ENCODE measurements at places on chromosomes 3 and 15.
A peak's percentile ranks its signal among the peaks of the same experiment; 100 is the strongest.

GRCh38 chr3:41304593-41304992 is 105.3 kb downstream of the CTNNB1 start:
- no peak for DNase-seq

- no peak for DNase-seq
Observed at GRCh38 chr3:131328721-131329120, 52.9 kb upstream of the NUDT16 start.

GRCh38 chr3:133506215-133506901 is 67.1 kb upstream of the CDV3 start:
- peak; percentile 61 for DNase-seq

DNA sequence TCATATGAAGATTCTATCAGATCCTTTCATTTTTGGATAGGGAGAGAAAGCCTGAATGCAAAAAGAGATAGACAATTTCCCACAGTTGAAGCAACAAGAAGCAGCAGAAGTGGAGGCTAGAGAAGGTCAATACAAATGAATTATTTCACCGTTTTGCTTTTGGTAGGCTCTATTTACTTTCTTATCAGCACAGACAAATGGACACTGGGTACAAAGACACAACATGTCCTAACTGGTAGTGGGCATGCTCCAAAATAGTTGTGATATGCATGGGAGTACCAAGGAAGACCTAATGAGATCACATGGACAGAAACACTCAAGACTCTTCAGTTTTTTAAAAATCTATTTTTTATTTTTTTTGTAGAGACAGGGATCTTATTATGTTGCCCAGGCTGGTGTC is 99.4 kb downstream of the XRN1 start:
- no peak for DNase-seq

GRCh38 chr15:66654361-66654738 is 47.7 kb upstream of the SMAD6 start:
- no peak for DNase-seq

DNA sequence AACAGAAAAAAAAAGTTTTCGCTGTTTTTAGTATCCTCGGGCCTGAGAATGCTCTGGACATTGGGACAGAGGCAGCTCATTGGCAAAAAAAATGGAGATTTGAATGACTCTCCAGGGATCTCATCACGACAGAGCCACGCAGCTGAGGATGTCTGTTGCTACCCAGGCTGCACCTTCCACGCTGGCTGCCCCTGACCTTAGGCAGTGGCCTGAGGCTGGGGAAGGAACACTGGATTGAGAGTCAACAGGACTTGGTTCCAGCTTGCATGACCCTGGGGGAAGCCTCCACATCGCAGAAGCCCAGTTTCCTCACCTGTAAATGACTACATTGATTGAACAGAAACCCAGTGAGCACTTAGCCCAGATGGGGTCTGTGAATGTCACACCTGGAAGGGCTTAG is 8.7 kb upstream of the ACSBG1 start:
- no peak for DNase-seq

- no peak for DNase-seq
Observed at GRCh38 chr3:31300456-31301443, 232.0 kb upstream of the STT3B start.

DNA sequence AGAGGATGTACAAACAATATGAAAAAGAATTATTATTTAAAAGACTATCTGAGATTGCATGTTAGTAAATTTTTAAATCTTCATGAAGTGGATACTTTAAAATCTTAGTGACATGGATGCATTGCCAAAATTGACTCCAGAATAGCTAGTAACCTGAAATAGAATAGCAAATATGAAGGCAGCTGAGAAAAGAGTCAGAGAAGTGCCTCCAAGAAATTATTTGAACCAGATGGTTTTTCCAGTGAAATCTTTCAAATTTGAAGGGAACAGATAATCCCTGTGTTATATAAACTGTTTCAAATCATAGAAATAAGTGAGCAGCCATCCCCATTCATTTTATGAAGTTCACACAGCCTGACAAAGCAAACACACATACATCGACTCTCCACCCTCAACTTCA is 29.6 kb downstream of the FSIP1 start:
- DNase-seq: no peak

- DNase-seq: no peak
Observed at GRCh38 chr3:71419369-71419768, 164.2 kb downstream of the FOXP1 start.

DNA sequence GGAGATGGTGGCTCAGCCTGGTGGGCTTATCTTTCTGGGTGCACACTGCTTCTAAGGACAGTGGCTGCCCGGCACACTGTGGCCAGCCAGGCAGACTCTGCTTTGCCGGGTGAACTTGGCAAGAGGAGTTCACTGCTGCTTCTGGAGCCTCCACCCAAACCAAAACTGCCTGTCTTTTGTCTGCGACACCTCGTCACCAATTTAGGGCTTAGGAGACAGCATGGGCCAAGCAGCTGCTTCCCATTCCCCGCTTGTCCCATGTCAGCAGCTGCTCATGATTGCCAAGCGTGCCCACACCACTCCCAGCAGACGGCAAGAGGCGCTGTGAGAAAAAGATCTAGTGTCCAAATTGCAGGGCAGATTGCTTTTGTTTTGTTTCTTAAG is 57.3 kb downstream of the LSM3 start:
- no peak for DNase-seq

DNA sequence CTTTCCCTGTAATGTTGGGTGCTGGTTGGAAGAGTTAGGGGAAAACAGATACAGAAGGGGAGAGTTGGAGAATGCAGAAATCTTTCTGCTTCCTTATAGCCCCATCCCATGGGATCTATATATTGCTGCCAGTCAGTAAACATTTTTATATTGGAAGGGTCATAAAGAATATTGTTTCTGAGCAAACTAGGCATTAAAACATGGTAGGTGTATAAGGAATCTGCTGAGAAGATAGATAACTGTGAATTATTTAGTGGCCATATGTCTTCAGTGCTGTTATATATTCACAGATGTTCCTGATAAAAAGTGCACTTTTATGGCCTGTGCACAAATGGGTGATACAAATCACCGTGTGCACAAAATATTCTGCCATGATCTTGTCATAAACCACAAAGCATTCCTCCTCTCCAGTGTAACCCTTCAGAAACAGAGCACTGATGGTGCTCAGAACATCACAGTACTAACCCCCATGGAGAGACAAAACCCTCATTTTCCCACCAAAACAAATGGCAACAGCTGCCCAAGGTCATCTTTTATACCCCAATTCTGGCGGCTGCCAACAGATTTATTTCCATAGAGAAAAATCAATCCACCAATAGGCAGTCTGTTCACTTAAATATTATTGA is 269.3 kb downstream of the SLC9A9 start:
- DNase-seq: no peak

DNA sequence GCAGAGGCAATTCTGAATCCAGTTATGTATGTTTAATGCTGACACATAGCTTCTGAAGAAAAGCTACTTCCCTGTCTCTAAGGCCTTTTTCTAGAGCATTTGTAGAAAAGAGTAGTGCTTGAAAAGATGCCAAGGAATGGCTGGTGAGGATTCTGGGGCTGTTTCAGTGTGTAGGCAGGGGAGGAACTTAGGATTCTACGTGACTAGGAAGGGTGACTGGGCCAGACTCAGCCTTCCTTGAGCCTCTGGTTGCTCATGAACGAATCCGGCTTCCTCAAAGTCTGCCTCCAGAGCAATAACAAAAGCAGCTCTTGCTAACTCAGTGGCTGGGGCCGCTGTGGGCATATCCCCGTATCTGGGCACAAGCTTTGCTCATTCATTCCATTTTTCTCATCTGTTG is 104.8 kb upstream of the WNT5A start:
- peak; percentile 89 for DNase-seq

DNA sequence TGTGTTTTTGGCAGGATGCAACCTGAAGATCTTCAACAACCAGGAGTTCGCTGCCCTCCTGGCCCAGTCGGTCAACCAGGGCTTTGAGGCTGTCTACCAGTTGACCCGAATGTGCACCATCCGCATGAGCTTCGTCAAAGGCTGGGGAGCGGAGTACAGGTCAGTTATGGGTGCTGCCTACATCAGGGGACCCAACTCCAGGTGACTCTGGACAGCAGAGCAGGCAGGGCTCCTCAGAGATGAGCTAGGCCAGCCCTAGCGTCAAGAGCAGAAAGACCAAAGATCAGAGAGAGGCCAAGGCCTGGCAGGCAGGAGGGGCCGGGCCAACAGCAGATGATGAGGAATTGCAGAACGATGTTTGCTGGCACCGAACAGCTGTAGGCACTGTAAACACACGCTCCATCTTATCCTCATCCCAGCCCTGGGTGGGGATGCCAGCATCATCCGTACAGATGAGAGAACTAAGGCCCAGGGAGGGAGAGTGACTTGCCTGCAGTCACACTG is 67.1 kb downstream of the AAGAB start:
- no peak for DNase-seq

DNA sequence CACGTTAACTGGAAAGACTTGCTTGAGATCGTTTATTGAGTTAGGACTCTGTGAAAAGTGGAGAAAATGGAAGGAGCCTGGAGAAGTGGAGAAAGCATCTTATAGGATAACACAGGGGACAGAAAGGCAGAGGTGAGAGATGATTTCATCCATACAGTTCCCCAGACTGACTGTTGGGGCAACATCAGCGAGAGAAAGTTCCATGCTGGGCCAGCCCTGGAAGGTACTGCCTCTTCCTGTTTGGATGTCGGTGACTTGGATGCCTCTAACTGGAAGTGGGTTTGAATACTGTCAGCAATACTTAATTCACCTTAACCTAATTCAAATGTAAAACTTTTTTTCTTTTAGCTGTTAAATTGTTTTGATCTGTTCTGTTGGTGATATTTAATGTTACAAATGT is 32.3 kb downstream of the ATP13A5 start:
- DNase-seq: no peak

GRCh38 chr15:39651295-39651694 is 70.4 kb downstream of the THBS1 start:
- DNase-seq: no peak

DNA sequence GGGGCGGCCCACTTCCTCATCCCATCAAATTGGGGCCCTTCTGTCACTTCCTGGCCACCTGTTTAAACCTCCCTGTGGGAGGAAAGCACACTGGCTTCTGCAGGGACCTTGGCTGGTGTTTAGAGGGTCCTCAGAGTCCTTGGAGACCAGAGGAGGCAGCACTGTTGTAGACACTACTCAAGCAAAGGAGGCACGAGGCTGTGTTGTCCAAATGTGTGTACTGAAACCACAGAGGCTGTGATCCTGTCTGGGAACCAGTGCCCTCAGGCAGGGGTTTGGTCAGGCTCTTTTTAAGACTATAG is 12.4 kb upstream of the SEC13 start:
- no peak for DNase-seq

DNA sequence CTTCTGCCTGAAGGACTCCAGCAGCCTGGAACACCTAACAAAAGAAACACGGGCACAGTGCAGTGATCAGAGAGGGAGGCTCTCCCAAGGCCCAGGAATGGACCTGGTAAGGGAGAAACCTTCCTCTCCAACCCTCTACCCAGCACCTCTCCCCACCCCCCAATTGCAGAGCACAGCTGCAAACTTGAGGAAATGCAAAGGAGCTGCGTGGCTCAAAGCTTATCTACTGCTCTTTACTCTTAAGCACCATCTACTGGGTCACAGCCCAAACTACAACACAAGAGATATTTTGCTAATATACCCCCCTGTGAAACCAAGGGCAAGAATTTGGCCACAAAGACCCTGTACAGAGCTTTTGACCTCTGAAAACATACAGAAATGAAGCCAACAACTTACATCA is 328.3 kb downstream of the OXSM start:
- DNase-seq: no peak

DNA sequence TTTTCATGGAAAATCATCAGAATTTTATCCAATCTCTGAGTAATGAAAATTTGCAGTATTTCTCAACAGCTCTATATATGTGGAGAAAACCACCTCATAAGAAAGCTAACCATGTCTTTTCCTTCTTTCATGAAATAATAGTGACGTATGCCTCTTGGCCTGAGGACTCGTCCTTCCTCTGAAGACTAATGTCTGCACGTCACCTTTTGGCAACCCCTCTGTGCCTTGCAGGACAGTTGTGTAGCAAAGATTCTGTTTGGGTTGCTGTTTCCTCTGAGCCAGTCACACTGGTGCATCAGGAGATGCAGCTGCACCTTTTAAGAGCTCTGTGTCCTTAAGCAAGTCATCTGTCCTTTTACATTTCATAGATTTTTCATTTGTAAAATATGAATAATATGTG is 168.9 kb downstream of the TIGIT start:
- DNase-seq: no peak

DNA sequence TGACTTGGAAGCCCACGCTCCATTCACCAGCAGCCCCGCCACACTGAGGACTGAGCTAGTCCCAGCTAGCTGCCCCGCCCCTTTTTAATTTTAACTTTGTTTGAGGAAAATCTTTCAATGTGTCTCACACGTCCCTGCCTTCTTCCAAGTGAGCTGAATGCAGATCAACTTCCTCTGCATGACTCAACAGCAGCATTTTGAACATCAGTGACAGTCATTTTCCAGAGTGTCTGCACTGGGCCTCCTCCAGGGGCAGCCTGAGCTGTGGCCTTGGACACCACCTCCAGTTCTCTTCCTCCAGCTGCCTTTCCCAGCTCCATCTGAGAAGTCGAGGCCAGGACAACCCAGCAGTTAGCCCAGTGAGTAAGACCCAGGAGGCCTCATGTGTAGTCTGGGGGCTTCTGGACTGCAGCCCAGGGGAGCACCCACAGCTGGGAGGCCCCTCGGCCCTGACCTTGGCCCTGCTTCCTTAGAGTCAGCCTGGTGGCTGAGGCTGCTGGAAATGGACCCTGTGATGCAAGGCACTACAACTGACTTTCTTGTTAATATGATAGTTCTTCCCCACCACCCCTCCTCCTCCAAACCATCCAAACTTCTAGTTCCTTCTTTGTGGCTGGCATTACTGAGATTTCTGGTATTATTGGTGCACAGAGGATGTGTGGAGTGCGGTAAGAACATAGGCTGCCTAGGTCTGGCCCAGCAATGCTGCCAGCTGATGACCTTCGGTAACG is 21.4 kb upstream of the ESYT3 start:
- DNase-seq: peak; percentile 88

DNA sequence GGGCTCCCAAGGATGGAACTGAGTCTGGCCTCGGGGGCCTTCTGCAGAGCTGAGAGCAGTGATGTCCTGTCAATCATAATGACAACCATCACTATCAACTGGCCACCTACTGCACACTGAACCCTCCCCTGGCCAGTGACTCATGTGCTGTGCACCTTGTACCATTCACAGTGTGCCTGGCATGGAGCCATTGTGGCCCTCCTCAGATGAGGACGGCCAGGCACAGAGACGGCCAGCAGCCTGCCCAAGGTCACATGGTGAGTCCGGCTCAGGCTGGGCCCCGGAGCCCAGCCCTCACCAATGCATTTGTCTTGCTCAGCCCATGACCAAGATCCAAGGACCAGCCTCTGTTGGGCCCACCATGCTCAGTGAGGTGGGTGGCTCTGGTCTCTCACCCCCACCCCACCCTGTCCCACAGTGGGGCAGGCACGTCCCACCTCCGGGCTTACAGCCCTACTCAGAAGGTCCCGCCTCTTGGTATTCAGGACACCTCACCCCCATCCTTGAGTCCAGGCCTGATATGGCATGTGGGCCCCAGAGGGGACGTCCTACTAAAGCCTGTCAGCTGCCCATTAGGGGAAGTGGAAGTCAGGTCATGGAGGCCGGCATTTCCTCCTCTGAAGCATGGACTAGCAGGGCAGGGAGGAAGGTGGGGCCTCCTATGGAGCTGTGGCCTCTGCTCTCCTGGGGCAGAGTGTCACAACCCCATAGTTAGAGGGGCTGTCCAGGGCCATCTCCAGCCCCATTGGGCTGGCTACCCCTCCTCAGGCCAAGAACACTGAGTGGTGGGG is 35.9 kb upstream of the TMEM115 start:
- peak; percentile 88 for DNase-seq

GRCh38 chr3:97439373-97439772 is 325.2 kb upstream of the ARL6 start:
- DNase-seq: no peak

- no peak for DNase-seq
Observed at GRCh38 chr3:127390365-127391025, 102.6 kb upstream of the PRR20G start.

- peak; percentile 79 for DNase-seq
Observed at GRCh38 chr3:39291903-39292329, 12.1 kb upstream of the CX3CR1 start.
